Activated T-cell treated with anti-CD3 and anti-CD28 coated beads, Interleukin-2, amount 50 U/mL, for 1 hour (primary cell): ENCODE measurements at places on chromosomes 16 and 17.
A peak's percentile ranks its signal among the peaks of the same experiment; 100 is the strongest.

GRCh38 chr16:73147958-73148357, 100.0 kb upstream of the ZFHX3 start:
- DNase-seq, result no peak

GRCh38 chr17:74703311-74703710, 9.4 kb downstream of the CD300LF start:
- no peak for DNase-seq

- DNase-seq, result no peak
Observed at GRCh38 chr17:32564325-32564724, 77.5 kb downstream of the CDK5R1 start.

DNA sequence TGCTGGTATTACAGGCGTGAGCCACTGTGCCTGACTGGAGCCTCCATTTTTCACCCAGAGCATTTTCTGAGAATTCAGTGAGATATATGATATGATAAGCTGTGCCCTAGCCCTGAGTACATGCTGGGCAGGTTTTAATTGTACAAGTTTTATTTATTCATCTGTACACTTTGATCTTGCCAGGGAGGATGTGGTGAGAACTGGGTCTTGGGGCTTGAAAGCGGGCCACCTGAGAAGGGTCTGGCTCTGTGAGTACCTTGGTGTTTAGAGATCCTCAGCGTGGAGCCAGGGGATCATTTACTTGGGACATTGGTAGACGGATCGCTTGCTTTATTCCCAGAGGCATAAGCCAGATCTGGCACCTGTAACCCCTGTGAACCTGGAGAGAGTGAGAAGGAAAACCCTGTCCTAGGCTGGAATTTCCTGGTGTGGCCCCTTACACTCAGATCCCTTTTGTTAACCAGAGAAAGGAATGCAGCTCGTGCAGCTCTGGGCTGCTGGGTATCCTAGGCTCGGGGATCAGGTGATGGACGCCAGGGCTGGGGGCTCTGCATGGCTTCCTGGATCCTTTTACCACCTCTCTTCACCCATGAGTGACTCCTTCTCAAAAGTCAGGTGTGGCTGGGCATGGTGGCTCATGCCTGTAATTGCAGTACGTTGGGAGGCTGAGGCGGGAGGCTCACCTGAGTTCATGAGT, 91.9 kb downstream of the ABCC1 start:
- no peak for DNase-seq

DNA sequence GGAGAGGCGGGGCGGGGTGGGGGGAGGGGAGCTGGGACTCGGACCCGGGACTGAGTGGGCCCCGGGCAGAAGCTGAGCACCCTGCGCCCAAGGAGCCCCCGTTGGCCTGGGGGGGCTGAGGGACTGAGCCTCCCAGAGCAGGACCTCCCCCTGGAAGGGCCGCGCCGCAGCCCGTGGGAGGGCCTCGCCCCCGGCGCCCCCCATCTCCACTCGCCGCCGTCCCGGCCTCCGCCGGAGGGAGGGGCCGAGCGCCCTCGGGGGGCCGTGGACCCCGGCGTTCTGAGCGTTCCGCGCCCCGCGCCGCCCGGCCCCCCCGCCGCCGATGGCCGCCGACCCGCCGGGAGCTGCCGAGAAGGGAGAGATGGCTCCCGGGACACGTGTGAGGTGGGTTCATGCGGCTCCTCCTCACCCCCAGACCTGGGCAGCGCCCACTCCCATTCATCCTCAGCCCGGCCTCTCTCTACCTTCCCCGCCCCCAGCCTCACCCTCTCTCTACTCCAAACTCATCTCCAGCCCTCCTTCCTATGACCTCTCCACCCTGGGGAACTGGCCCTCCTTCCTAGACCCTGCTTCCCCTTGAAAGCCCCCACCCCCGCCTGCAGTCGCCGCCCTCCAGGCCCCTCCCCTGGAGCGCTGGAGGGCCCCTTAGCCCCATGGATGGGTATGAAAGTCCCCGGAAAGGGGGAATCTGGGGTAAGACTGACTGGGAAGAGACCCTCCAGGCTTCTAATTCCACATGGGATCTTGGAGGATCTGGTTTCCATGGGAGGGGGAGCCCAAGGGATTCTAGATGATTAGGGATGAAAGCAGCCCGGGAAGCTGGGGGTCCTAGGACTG, 922 bp downstream of the FBXL19 start:
- DNase-seq, result peak; percentile 30

- DNase-seq, result no peak
Observed at GRCh38 chr16:79169239-79169638, 431.3 kb downstream of the MAF start.

- DNase-seq, result no peak
Observed at GRCh38 chr16:50023641-50024040, 1.4 kb upstream of the CNEP1R1 start.

- DNase-seq, result no peak
Observed at GRCh38 chr17:71845337-71845736, 275.5 kb upstream of the SOX9 start.

DNA sequence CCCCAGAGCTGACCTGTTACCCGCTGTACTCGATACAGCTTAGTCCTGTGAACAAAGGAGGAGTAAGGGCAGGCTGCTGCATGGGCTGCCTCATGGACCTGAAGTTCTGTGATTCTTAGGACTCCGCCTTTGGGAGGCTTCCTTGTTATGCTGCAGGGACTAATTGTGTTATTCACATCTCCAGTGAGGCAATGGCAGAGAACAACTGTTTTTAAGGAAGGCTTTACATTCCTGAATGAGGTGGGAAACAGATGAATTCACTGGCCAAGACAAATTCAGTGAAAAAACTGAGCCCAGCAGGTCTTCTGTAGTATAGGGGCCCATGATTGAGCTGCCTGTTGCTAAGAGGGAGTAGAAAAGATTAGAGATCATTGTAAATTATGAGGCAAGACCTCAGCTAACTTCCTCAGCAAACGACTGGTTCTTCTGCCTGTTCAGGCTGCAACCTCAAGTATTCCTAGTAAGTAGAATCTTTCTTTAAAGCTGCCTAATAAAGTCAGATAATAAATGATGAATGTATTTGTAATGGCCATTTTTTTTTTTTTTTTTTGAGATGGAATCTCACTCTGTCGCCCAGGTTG, 26.3 kb downstream of the ADORA2B start:
- no peak for DNase-seq

- no peak for DNase-seq
Observed at GRCh38 chr16:86088287-86088686, 189.3 kb downstream of the IRF8 start.

- no peak for DNase-seq
Observed at GRCh38 chr17:42598905-42599304, 10.3 kb downstream of the RETREG3 start.

- no peak for DNase-seq
Observed at GRCh38 chr17:31647661-31648060, 211.4 kb downstream of the COPRS start.

DNA sequence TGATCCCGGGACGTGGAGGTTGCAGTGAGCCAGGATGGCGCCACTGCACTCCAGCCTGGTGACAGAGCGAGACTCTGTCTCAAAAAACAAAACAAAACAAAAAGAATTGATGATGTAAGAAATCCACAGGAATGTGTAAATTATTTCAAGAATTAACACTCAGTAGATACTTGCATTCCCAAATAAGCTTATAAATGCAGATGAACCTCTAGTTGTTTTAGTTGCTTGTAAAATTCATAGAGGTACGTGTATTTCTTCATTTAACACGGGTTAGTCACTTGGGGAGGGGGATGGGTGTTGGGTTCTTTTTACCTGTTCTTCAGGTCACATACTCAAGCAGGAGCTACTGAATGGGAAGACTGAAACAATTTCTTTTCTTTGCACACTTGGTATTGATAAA, 55.7 kb upstream of the FBXO47 start:
- DNase-seq, result no peak

- DNase-seq, result no peak
Observed at GRCh38 chr17:37527249-37527851, 37.7 kb downstream of the DUSP14 start.

GRCh38 chr16:63684149-63685101, 1437.4 kb downstream of the CDH11 start:
- no peak for DNase-seq

DNA sequence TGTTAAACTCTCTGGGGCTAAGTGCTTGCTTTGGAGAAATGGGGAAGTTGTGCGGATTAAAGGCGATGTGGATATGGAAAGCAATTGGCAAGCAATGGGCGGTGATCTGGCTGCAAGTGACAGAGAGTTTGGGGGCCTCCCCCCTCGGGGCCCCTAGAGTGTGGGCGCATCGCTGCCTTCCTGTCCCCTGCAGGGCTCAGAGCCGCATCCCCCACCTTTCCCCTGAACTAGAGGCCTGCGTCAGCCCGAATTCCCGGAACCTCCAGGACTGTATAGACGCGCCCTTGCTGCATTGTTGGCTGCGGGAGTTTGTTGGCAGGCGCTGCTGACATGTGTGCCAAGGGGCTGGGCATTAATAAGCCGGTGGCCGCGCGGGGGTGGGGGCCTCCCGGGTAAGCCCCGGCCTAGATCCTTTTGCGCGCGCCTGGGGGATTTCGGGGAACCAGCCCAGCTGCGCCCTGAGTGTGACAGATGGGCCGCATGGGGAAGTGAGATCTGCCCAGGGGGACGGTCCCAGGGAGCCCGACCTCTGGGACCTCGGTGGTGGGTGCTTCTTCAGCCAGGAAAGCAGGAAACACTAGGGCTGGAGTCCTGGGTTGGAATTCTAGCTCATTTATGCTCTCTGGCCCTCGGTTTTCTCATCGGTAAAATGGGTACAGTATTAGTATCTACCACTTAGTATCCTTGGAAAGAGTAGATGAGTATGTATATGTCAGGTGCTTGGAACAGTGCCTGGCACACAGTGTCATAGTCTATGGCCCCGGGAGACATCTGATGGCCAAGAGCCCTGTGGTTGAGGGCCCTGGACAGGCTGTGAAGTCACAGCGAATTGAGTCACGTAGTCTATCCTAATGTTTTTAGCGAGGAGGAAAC, 1.0 kb downstream of the EEF2K start:
- DNase-seq, result peak; percentile 67

- no peak for DNase-seq
Observed at GRCh38 chr17:77038884-77039555, 101.7 kb upstream of the SEC14L1 start.

DNA sequence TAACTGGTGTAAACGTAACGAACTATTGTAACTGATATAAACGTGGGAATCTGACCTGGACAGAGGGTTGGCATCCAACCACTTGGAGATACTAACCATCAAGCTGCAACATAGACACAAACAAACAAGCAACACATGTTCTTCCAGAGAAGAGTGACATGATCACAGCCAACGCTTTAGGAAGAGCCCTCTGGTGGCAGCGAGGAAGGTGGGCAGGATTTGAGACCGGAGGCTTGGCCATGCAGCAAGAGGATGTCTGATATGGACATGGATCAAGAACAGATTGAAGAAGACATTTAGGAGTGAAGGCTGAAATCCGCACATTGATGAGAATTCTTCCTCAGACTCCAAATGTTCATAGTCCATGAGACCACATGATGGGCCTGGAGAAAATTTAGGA, 40.3 kb upstream of the TNRC6A start:
- no peak for DNase-seq

GRCh38 chr17:41731836-41732235, 2.6 kb downstream of the HAP1 start:
- no peak for DNase-seq

DNA sequence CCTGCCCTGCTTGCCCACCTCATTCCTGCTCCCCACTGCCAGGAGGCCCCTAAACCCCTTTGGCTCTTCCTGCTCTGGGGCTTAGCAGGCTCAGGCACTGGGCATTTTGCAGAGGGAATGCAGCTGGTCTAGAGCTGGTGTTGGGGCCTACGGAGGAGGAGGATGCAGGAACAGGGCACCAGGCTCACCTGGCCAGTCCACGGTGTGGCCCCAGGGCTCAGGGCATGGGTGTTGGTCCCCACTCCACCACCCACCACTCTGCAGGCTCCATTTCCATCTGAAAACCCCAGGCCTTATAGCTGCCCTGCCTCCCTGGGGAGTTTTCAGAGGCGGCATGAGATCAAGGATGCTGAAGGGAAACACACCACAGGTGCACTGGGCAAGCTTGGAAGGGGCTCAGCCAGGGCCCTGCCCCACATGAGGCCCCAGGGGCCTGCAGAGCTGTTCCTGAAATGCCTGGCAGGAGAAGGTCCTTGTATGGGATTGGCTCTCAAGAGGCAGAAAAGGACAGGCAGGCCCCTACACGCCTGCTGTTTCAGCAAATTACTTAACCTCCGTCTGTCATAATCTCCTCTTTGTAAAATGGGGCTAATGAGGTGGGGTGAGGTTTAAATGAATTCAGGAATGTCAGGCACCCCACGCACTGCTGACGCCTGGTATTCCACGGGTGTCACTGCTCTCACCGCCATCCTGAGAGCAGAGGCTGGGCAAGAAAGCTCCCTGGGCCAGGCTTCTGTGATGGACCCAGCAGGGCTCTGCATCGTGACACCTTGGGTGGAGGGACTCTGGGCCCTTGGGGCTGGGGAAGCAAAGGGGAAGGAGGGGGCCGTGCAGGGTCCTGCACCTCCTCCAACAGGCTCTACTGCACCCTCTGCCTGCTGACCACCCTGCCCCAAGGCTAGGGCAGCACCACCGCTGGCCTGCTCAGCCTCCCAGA, 9.3 kb downstream of the SLC47A2 start:
- DNase-seq, result no peak

DNA sequence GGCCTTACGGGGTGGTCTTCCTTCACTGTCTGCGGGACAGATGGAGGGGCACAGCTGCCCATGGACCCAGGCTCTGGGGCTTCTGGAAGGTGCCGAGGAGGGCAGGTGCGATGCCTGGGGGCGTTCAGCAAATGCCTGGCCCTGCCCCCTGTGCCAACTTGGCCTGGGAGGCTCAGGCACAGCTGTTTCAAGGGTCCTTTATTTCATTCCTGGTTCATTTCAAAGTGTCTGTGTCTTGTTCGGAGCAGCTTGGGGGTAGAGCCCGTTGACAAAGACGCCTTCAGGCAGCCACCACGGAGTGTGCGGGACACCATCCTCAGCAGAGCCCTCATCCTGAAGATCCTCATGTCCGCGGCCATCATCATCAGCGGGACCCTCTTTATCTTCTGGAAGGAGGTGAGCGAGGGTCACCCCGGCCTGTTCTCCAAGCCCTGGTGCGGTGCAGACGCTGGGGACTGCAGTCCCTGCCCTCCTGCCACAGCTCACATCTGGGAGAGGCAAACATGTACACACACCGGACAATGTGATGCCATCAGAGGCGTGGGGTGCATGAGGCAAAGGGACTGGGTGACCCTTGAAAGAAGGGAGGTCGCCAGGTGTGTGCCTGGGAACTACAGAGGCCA, 43.9 kb downstream of the MEAK7 start:
- no peak for DNase-seq

- no peak for DNase-seq
Observed at GRCh38 chr17:75856062-75856756, 1.1 kb upstream of the WBP2 start.
